Stimulated activated CD8-positive, alpha-beta memory T cell treated with anti-CD3 and anti-CD28 coated beads, Interleukin-12 subunit alpha, Interleukin-12 subunit beta, amount 100 ng/mL, for 4 hours (primary cell): ENCODE measurements at places on chromosomes 3 and 15.

- DNase-seq, result no peak
Observed at GRCh38 chr15:58529041-58529440, 97.2 kb downstream of the LIPC start.

DNA sequence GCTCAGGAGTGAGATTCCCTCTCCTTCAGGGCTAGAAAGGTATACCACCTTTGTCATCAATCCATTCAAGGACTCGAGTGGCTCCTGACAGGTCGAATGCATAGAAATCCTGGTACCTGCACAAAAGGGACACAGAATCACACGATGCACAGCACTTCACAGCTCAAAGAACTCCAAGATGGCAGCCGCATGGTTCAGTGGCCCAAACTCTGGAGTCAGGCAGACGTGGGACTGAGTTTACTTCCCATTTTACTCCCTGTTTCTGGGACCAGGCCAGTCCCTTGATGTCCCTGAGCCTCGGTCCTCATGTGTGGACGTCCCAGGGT lies 536 bp downstream of the WDR73 start:
- no peak for DNase-seq

DNA sequence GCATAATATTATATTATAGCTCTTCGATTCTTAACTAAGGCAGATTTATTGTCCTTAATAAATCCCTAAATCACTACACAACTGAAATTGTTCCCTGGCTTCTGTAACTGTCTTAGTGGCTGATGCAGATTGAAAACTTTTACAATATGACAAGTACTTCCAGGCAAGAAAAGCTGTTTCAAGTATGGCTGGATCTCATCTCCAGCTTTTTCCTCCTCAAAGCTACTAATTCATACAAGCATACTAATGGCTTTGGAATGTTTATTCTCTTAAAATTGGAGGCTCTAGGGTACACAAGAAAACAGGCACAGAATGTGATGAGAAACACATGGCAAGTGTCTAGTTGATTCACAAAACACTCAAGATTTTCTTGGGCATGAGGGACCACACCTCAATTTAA lies 351.5 kb upstream of the ICE2 start:
- no peak for DNase-seq

DNA sequence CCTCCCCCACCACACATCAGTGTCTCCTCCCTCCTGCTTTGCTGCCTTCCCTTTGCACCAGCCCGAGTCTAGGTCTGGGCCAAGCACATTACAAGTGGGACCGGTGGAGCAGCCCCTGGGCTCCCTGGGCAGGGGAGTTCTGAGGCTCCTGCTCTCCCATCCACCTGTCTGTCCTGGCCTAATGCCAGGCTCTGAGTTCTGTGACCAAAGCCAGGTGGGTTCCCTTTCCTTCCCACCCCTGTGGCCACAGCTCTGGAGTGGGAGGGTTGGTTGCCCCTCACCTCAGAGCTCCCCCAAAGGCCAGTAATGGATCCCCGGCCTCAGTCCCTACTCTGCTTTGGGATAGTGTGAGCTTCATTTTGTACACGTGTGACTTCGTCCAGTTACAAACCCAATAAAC lies 2.3 kb upstream of the ABCF3 start:
- no peak for DNase-seq

DNA sequence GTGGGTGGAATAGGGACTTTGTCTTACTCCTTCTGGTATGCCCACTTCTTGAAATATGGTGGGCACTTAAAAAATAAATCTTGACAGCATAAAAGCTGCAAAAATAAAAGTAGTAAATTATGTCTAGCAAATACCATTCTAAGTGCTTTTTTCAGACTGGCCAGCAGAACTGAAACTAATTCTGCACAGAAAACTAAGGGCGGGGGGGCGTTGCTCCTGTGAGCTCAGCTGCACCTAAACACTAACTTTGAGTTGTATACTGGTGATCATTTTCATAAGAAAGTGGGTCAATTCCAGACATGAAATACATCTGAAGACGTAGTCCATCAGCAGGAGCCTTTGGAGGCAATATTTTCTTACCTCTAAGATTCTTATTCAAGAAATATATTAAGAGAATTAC lies 114.8 kb downstream of the WDR76 start:
- DNase-seq, result no peak

- no peak for DNase-seq
Observed at GRCh38 chr15:50265620-50266019, at the start of gene HDC. HDC (minus strand) TSS chr15:50265726; CDS start chr15:50265623, 103 bp downstream.

DNA sequence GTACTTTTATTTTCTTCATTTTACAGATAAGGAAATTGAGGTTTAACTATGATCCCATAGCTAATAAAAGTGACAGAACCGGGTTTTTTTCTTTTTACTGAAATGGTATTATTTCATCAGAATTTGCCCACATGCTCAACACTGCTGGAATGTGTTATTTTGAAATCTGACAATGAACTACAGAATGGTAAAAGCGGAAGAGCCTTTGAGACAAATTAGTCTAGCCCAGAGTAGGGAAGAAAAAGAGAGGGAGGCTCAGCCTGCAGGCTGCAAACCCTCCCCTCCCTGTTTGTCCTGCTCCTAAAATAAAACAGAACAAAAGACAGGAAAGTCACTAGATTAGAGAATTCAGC lies 100.3 kb upstream of the LIPC start:
- DNase-seq, result no peak

DNA sequence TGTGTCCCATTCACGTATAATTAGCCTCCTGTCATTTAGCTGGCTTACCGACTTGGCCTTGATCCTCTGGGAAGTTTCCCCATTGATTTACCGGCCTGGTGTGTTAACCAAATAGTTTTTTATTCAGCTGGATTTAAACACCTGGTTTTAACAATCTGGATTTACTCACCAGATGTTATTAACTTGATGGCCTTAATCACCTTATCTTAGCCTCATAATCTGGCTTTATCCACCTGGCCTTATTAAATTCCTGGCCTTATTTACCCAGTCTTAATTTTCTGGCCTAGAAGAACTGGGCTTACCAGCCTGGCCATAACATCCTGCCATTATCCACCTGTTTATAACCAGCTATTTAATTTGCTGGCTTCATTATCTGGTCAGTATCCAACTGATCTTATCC lies 89.9 kb downstream of the IL12A start:
- DNase-seq, result no peak

DNA sequence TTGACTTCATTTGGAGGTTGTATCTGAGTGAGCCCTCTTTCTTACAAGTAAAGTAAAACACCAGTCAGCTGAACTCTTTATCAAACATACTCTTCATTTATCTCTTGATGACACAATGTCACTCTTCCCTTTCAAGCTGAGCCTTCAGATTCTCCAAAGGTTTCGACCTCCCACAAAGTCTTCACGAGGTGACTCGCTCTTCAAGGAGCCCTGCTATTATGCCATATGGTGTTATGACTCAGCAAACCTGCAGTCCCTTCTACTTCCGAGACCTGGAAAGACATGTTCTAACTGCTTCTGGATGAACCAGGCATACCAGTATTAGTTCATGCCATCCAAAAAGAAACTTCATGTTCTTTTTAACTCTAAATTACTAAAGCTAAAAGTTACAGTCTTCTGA lies 23.1 kb downstream of the AADAC start:
- DNase-seq, result no peak

- DNase-seq, result no peak
Observed at GRCh38 chr3:11611341-11611799, 32.3 kb downstream of the VGLL4 start.

- no peak for DNase-seq
Observed at GRCh38 chr15:41878355-41878699, 15.5 kb downstream of the SPTBN5 start.

- no peak for DNase-seq
Observed at GRCh38 chr3:65936908-65937638, 101.6 kb downstream of the MAGI1 start.

- DNase-seq, result no peak
Observed at GRCh38 chr3:122255757-122256439, 69.2 kb upstream of the CSTA start.

DNA sequence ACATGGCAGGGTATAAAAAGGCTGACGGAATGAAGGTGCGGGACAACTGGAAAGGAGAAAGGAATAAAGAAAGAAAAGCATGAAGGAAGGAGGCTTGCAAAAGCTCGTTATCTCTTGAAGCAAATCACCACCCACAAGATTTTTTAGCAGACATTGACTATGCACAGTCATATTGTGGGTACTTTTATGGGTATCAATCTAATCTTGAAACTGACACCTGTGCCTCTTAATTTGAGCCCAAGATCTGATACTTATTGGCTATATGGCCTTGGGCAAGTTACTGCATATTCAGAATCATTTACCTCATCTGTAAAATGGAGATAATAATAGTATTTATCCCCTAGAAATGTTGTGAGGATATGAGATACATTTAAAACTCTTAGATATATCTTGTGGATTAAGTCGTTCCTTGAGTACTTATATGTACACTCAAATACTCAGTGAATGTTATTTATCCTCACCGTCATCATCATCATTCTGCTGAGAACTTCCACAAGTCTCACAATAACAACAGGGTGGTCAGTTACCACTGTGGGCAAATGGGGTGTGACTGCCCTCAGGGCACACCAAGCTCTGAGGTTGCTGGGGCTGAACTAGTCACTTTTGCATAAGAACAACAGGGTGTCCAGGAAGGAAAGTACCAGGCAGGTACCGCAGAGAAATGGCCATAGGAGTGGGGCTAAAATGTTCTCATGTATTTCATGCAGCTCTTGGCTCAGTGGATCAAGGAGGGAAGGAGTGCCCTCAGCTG lies 266.1 kb downstream of the SLC9A9 start:
- DNase-seq, result no peak

DNA sequence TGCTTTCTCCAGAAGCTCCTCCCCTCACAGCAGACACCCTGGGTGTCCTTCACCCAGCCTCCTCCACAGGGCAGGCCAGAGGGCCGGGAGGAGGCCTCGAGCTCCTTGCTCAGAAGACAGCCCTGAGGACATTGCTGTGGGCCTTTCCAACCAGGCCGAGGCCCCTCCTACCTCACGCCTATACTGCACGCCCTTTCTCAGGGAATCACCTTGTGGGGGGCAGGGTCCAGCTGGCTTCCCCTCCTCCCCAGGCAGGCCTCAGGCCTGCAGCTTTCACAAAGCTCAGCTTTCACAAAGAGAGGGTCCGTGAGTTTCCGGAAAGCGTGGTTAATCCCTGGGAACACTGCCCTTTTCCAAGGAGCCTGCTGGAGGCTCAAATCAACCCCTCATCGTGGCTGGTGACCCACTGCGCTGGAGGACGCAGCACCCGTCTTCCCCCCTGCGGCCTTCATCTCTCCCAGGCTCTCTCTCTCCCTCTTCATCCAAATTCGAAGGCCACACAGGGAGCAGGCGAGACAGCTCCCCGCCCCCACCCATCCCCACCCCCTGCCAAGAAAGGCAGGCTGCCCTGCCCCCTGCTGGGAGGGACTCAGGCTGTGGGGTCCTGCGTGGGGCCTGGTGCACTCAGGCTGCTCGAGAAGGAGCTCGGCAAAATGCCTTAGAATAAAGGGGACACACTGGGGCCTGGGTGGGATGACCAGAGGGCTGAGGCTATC lies 79.4 kb downstream of the OCA2 start:
- no peak for DNase-seq

DNA sequence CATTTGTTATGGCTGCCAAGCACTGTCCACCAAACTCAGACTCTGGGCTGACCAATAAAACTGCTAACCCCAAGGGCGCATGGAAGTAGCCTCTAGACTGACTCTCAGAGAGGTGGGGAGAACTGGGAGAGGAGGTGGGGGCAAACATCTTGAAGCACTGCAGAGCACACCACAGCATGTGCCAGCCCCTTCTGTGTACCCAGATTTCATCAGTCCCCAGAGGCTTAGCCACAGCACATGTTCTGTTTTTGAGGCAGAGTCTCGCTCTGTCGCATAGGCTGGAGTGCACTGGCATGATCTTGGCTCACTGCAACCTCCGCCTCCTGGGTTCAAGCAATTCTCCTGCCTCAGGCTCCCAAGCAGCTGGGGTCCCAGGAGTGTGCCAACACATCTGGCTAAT lies 119.5 kb upstream of the SPATA12 start:
- DNase-seq, result no peak

DNA sequence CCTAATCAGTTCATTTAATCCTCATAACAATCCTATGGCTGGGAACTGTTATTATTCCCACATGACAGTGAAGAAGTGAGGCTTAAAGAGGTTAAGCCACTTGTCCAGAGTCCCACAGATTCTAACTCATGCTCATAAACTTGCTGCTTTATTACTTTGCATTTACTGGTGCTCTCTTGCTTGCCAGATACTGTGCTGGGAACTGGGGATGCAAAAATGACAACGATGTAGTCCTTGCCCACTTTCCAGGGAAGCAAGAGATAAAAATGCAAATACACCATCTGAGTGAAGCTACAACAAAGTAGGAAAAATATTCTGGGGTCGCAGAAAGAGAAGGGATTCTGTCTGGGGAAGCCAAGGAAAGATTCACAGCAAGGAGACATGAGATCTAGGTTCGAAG lies 335.0 kb downstream of the VPS13C start:
- DNase-seq, result no peak

DNA sequence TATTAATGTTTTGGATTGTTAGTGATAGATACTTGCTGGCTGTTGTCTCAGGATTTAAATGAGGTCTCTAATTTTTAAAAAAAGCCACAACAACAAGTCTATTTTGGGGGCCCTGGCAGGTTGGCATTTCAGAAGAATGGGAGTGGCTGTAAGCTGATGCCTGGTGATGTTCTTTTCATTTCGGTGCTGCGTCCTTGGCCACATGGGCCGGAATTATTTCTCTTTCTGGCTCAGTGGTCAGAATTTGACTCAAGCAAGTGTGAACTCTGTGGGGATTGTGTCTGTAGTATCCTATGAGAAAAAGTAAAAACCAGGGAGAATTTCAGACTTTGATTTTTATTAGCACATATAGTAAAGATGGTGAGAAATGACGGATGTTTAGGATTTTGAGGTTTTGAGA lies 203.0 kb downstream of the AKAP13 start:
- no peak for DNase-seq

DNA sequence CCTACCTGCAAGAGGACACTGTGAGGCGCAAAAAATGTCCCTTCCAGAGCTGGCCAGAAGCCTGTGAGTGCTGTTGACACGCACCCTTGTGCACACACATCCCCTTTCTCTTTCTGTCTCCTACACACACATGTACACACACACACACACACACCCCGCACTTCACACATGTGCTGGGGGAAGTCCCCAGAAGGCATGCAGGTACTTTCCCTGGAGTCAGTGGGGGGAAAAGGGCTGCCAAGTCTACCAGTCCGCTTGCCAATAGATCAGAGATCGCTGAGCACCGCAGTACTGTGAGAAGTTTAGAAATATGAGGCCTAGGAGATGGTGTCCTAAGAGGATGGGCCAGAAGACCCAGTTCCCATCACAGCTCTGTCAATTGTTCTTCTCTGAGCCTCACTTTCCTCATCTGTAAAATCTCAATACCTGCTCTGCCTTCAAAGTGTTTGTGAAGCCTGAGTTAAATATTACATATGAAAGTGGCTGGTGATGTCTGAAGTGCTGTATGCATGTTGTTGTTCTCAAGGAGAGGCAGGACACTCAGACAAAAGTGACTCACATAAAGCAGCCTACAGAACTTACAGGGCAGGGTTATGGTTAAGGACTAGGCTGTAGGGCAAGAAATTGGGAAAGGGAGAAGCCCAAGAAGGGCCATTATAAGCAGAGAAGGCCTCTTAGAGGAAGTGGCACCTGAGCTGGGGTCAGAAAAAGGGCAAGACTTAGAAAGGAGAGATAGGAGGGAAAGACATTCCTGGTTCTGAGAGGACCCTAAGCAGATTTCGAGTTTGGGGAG lies 6.8 kb downstream of the IL17RE start:
- no peak for DNase-seq

GRCh38 chr3:139762302-139762701 lies 84.5 kb upstream of the NMNAT3 start:
- no peak for DNase-seq

GRCh38 chr3:195185583-195185982 lies 85.4 kb downstream of the XXYLT1 start:
- no peak for DNase-seq

- no peak for DNase-seq
Observed at GRCh38 chr3:194312743-194313281, 38.3 kb downstream of the CPN2 start.

GRCh38 chr3:85572426-85572825 lies 613.6 kb downstream of the CADM2 start:
- no peak for DNase-seq
